ENCODE measurements at places on chromosomes 1 and 21. TPM values are rescaled to one million over a fixed set of nuclear protein-coding genes. Genes with fewer than 3 reads are reported as not detected.

Gene CLCNKA
- not detected for total RNA-seq

Gene ZCCHC17
- 40.0 TPM for total RNA-seq

Gene NRIP1
- 31.4 TPM for total RNA-seq

Gene RIMKLA
- total RNA-seq, result not detected

Gene SHISAL2A
- not detected for total RNA-seq

Gene OR2L8
- not detected for total RNA-seq

Gene CLDN8
- not detected for total RNA-seq

Gene NUP210L
- total RNA-seq, result 0.05 TPM

Gene ZNF648
- total RNA-seq, result not detected

Gene LMX1A
- not detected for total RNA-seq

Gene REG4
- not detected for total RNA-seq

Gene KRTAP19-3
- not detected for total RNA-seq

Gene B3GALT2
- not detected for total RNA-seq

Gene PTPN7
- total RNA-seq, result not detected

Gene C21orf58
- 7.8 TPM for total RNA-seq

Gene LENEP
- not detected for total RNA-seq

Gene RGSL1
- not detected for total RNA-seq

Gene SAMD13
- total RNA-seq, result 1.2 TPM

Gene FAM167B
- not detected for total RNA-seq

Gene ATP5PF
- 143 TPM for total RNA-seq

Gene TEX38
- not detected for total RNA-seq

Gene KDM5B
- 180 TPM for total RNA-seq

Gene SPRR1B
- 4.0 TPM for total RNA-seq

Gene PCNX2
- total RNA-seq, result 80.5 TPM

Gene KRTAP19-1
- not detected for total RNA-seq

Gene DCST2
- 1.8 TPM for total RNA-seq

Gene TRPM2
- 11.0 TPM for total RNA-seq

Gene IQCC
- total RNA-seq, result 1.9 TPM

Gene PROK1
- not detected for total RNA-seq

Gene ATAD3C
- 0.27 TPM for total RNA-seq

Gene PTGFR
- total RNA-seq, result 4.4 TPM

Gene AMIGO1
- 0.29 TPM for total RNA-seq

Gene CBR3
- 1.3 TPM for total RNA-seq

Gene NBPF4
- not detected for total RNA-seq

Gene NDUFS5
- 233 TPM for total RNA-seq

Gene TNFRSF8
- not detected for total RNA-seq

Gene FCRLA
- total RNA-seq, result 0.47 TPM

Gene RHD
- total RNA-seq, result not detected

Gene ANKRD45
- total RNA-seq, result 0.42 TPM

Gene KRTAP11-1
- total RNA-seq, result not detected

Gene PIK3C2B
- total RNA-seq, result 3.4 TPM

Gene LYSMD1
- 14.4 TPM for total RNA-seq
